ENCODE measurements at places on chromosomes 3 and 15. TPM values are rescaled to one million over a fixed set of nuclear protein-coding genes. Genes with fewer than 3 reads are reported as not detected.

The FSTL1 gene
- 89.1 TPM for total RNA-seq

DNA sequence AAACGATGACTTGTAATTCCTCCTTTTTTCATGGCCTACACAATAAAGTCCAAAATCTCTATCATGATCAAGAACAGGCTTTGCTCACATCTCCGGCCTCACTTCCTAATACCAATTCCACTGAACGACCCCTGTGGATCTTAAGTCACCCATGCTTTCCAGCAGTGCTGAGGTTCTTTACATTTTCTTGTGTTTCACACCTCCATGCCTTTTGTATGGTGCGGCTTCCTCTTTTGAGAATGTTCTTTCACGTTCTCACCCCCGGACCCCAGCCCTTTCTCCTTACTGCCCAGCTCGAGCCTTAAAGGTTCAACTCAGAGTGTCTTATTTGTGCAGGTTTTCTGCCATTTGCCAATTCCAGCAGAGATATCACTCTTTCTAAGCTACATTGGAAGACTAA is 70.1 kb downstream of the CSNK1G1 start:
- peaks cover 5% of the 10 kb centered on the region for H3K4me1 ChIP-seq
- H3K4me3 ChIP-seq = no peak overlapping the region
- DNase-seq = no peak
- H3K27me3 ChIP-seq = no peaks in the 10 kb centered on the region
- H3K36me3 ChIP-seq = no peaks in the 10 kb centered on the region

DNA sequence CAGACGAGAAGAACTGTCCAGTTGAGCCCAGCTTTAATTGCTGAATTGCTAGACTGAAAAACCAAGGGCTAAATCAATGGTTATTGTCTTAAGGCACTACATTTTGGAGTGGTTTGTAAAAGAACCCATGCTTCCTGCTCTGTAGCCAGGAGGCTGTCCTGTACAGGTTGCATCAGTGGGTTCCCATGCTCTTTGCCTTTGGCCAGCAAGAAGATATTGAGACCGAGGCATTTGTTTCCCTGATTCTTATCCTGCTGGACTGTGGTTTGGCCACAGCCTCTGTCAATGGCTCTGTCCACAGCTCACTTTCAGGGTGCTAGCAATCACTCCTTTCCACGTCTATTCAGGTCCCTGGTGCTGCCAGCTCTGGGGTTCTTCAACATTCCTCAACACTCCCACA is 89.6 kb downstream of the FAM43A start:
- no peaks in the 10 kb centered on the region for H3K27me3 ChIP-seq
- H3K4me1 ChIP-seq = no peaks in the 10 kb centered on the region
- no peak overlapping the region for H3K27ac ChIP-seq
- no peak overlapping the region for H3K4me3 ChIP-seq

The THBS1 gene
- total RNA-seq = 0.80 TPM

DNA sequence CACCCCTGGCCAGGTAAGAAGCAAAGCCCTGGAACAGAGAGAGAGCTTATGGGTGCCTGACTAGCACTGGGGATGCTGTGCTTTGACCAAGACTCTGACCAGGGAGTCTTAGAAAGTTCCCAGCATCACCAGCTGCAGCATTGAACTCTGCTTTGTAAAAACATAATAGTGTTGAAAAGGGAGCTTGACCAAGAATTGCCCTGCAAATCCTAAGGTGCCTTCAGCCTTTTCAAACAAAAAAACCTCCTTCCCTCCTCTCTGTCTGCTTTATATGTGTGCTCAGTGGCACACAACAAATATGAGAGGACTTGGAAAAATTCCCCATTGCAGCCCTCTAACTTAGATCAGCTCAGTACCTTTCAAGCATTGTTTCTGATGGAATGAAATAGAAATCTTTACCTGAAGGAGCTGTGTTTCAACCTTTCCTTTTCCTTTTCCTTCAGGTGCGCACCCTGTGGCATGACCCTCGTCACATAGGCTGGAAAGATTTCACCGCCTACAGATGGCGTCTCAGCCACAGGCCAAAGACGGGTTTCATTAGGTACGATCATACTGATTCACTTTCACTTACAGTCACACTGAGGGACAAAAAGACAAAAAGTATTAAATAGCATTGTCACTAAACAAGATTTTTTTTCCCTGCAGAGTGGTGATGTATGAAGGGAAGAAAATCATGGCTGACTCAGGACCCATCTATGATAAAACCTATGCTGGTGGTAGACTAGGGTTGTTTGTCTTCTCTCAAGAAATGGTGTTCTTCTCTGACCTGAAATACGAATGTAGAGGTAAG is 13.0 kb downstream of the THBS1 start:
- H3K36me3 ChIP-seq = no peaks in the 10 kb centered on the region
- H3K4me1 ChIP-seq = no peaks in the 10 kb centered on the region
- DNase-seq = no peak
- H3K27me3 ChIP-seq = no peaks in the 10 kb centered on the region
- no peak overlapping the region for H3K27ac ChIP-seq

- DNase-seq = no peak
- peaks cover 1% of the 10 kb centered on the region for H3K4me1 ChIP-seq
- H3K36me3 ChIP-seq = no peaks in the 10 kb centered on the region
- H3K27me3 ChIP-seq = no peaks in the 10 kb centered on the region
Observed at GRCh38 chr15:52080031-52080430, 32.5 kb downstream of the BCL2L10 start.

DNA sequence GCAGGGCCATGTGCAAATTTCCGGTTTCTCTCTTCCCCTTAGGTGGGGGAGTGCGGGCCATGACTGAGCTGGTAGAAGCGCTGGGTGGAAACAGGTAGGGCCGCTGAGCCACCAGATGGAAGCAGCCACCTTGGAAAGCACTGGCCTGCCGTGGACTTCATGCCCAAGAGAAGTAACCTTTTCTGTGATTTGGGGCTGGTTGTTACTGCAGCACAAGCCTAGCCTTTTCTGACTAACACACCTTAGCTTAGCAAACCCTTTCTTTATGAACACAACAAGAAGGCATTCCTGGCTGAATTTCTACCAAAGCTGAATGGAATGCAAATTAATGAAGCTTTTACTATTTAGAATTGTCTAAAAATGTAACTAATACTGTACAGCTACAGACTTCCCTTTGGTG is 149.6 kb upstream of the UBE2E1 start:
- no peaks in the 10 kb centered on the region for H3K4me1 ChIP-seq
- no peaks in the 10 kb centered on the region for H3K36me3 ChIP-seq
- no peak overlapping the region for H3K4me3 ChIP-seq

The RTP1 gene
- total RNA-seq = not detected

The THAP10 gene
- total RNA-seq = 6.6 TPM

The A4GNT gene
- total RNA-seq = not detected

The FGD5 gene
- total RNA-seq = not detected

- peaks cover 4% of the 10 kb centered on the region for H3K4me1 ChIP-seq
- H3K27ac ChIP-seq = no peak overlapping the region
- DNase-seq = peak; percentile 56
- no peaks in the 10 kb centered on the region for H3K27me3 ChIP-seq
Observed at GRCh38 chr3:136078421-136079364, 113.2 kb downstream of the PPP2R3A start.

DNA sequence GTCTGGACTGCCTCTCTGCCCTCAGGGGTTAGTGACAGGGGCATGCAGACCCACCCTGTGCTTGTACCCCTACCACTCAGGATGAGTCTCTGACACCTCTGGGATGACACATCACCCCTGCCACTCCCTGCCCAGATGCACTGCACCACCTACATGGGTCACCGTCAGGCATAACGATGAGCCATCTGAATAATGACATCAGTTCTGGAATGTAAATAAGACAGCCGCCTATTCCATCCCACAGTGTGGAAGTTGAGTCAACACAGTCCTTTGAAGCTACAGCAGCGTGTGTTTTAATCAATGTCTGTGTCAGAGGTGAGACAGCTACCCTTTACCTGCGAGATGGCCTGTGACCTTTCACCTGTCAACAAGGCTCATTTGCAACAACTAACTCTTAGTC is 268.7 kb upstream of the ARRDC4 start:
- peaks cover 11% of the 10 kb centered on the region for H3K27me3 ChIP-seq

- H3K27me3 ChIP-seq = peaks cover 75% of the 10 kb centered on the region
- no peak for DNase-seq
- H3K27ac ChIP-seq = no peak overlapping the region
- H3K4me3 ChIP-seq = no peak overlapping the region
- no peaks in the 10 kb centered on the region for H3K4me1 ChIP-seq
Observed at GRCh38 chr3:10328460-10329071, 7.7 kb upstream of the SEC13 start.

DNA sequence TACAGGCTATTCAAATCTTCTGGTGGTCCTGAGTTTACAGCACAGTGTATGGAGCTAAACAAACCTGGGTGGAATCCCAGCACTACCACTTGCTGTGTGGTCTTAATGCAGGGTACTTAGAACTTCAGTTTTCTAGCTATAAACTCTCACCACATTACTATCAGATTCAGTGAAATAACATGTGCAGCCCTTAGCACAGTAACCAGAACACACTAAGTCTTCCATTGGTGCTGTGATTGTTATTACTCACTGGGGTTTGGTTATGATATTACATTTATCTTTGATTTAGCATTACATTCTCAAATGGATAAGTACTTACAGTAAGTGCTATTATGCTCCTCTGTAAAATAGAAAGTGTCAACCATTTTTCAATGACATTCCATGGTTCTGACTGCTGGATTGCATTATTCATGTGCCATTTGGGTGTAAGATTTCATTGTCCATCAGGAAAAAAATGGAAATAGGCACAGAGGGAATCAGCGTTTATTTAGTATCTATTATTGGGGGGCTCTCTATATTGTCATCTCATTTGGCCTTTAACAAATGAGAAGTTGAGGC is 81.9 kb downstream of the PDE8A start:
- peaks cover 5% of the 10 kb centered on the region for H3K36me3 ChIP-seq
- H3K4me3 ChIP-seq = no peak overlapping the region
- H3K27me3 ChIP-seq = no peaks in the 10 kb centered on the region
- H3K27ac ChIP-seq = no peak overlapping the region

The HCLS1 gene
- 96.9 TPM for total RNA-seq

GRCh38 chr3:36954452-36955134 is 9.7 kb upstream of the TRANK1 start:
- H3K36me3 ChIP-seq = no peaks in the 10 kb centered on the region
- DNase-seq = no peak
- no peak overlapping the region for H3K4me3 ChIP-seq
- H3K27me3 ChIP-seq = no peaks in the 10 kb centered on the region

The ADCY5 gene
- total RNA-seq = 0.21 TPM

DNA sequence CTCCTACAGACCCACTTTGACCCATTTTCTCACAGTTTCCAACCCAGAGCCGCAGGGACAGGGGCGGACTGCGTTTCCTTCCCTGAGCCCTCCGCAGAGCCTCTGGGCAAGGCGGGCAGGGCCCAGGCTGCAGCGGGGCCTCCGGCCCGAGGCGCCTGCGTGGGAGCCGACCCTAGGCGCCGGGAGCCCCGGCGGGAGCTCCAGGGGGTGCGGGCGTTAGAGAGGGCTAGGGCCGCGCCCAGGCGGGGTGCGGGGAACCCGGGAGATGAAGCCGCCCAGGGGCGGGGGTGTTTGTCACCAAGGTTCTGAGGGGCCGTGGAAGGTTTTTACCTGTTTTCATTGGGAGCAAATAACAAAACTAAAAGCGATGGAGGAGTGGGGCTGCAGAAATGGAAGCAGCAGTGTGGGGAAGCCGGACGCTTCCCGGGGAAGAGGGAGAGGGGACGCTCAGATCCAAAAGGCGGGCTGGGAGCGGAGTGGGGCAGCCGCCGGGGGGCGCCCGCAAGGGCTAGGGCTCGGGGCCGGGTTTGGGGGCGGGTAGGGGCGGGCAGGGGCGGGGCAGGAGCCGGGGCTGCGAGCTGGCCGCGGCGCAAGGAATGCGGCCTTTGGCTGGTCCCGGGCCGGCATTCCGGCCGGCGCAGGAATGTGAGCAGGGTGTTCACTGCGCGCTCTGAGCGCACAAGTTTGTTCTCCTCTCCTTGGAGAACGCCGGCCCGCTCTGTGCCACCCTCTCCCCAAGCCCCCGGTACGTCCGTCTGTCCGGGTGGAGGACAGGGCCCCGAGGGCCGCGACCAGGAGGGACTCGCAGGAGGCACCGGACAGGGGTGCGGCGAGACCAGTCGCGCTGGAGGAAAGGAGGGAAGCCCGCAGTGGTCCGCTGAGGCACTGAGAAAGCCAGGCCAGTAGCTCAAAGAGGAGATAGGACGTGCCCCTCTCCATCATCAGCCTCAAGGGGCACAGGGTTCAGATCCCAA is 61.1 kb downstream of the AMOTL2 start:
- no peak overlapping the region for H3K27ac ChIP-seq
- H3K27me3 ChIP-seq = no peaks in the 10 kb centered on the region
- no peak for DNase-seq

The SQOR gene
- total RNA-seq = 4.3 TPM

GRCh38 chr3:192187485-192188051 is 539.8 kb downstream of the FGF12 start:
- peaks cover 16% of the 10 kb centered on the region for H3K4me1 ChIP-seq
- H3K36me3 ChIP-seq = no peaks in the 10 kb centered on the region
- no peaks in the 10 kb centered on the region for H3K27me3 ChIP-seq

GRCh38 chr3:181278468-181279238 is 289.1 kb upstream of the DNAJC19 start:
- H3K27me3 ChIP-seq = peaks cover 44% of the 10 kb centered on the region
- no peak overlapping the region for H3K27ac ChIP-seq
- no peaks in the 10 kb centered on the region for H3K36me3 ChIP-seq
- H3K4me1 ChIP-seq = no peaks in the 10 kb centered on the region
- DNase-seq = peak; percentile 13

DNA sequence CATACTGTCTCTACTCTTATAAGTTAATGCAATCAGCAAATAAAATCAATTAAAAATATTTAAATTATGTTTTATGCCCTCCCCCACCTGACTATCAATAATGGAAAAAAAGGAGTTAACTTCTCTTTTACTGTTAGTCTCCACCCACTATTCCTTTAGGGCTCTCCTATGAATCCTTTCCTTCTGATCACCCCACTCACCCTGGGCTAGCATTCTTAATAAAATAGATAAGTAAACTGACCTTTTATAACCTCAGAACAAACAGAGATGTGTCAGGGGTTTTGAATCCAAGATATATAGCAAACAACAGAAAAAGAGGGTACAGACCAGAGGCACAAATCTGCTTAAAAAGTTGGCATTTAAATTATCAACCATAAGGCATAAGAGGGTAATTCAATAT is 116.1 kb upstream of the PLXND1 start:
- H3K27me3 ChIP-seq = no peaks in the 10 kb centered on the region
- peaks cover 23% of the 10 kb centered on the region for H3K4me1 ChIP-seq
- H3K27ac ChIP-seq = no peak overlapping the region

GRCh38 chr3:152474585-152474984 is 205.9 kb downstream of the MBNL1 start:
- H3K4me3 ChIP-seq = no peak overlapping the region
- DNase-seq = peak; percentile 79
- no peaks in the 10 kb centered on the region for H3K36me3 ChIP-seq
- no peak overlapping the region for H3K27ac ChIP-seq

All from A673 (cell line).